Activated CD4-positive, alpha-beta T cell treated with anti-CD3 and anti-CD28 coated beads, Interleukin-2, amount 50 U/mL, for 24 hours (primary cell): ENCODE measurements at places on chromosomes 12 and 14.

DNA sequence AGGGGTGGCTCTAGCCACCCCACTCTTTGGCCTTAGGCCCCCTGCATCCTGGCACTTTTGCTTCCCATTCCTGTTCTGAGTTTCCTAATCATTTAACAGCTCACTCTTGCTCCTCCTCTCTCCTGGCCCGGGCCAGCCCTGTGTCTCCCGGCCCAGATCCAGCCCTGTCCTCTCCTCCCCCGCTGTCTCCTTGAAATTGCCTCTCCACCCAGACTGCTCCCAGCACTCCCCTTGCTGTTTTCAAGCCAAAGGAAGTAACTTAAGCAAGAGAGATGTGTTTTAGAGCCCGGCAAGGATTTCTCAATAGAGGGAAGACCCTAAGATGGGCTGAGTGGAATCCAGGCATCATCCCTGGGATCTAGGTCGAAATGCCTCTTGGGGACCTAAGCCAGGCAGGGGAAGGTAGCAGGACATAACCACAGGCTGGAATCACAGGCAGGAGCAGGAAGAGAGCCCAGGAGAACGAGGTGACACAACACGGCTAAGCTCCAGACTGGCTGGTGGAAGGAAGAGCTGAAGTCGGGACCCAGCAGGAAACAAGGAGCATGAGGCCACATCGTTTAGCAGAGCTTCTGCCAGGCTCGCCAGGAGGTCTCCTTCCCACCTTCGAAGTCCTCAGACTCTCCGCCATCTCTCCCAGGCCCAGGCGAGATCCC, 2.0 kb upstream of the LRP1-AS start:
- DNase-seq = no peak

GRCh38 chr12:54191550-54192022, 2.8 kb upstream of the SMUG1 start:
- peak; percentile 64 for DNase-seq

DNA sequence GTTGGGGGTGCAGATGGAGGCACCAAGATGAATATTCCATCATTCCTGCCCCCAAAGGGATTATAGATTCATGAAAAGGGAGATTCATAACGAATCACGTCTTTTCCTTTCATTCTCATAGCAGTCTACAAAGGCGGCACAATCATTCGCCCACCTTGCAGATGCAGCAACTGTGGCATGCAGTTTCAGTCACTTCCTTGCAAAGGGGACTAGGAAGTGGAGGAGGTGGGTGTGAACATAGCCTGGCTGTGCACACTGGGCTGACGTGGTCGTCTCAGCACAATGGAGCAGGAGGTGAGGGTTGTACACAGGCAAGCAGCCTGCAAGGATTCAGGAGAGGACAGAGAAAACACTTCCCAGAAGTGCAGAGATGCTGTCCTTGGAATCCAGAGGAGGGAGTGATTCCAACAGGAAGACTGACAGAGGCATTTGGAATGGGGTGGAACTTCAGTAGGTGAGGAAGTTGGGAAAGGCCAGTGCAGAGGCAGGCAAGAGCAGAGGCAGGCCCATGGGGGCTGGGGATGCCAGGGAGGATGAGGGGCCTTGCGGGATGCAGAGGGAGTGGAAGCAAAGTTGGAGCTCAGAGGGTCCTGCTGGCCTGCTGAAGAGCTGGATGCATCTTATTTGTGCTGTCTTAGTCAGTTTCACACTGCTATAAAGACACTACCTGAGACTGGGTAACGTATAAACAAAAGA, 21.9 kb upstream of the PPP2R5C start:
- no peak for DNase-seq

GRCh38 chr12:40793471-40793870, 101.2 kb downstream of the CNTN1 start:
- DNase-seq = no peak

GRCh38 chr12:131853832-131854797, 25.9 kb downstream of the MMP17 start:
- no peak for DNase-seq

DNA sequence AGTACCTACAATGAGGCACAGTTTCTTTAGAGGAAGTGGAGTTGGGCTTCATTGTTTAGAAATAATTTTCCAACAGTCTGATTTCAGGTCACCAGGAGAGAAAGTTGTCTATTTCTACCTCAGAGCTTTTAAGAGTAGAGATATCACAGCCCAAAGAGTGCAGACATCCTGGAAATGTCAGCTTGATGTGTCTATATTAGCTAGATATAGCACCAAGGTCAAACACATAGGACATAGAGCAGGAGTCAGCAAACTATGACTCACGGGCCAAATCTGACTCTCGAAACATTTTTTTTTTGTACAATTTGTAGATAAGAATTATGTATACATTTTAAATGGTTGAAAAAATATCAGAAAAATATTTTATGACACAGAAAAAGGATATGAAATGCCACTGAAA, 53.7 kb downstream of the KCNC2 start:
- DNase-seq = no peak

GRCh38 chr12:115137812-115138521, 454.0 kb upstream of the TBX3 start:
- no peak for DNase-seq
